ENCODE measurements at places on chromosomes 4 and X.

DNA sequence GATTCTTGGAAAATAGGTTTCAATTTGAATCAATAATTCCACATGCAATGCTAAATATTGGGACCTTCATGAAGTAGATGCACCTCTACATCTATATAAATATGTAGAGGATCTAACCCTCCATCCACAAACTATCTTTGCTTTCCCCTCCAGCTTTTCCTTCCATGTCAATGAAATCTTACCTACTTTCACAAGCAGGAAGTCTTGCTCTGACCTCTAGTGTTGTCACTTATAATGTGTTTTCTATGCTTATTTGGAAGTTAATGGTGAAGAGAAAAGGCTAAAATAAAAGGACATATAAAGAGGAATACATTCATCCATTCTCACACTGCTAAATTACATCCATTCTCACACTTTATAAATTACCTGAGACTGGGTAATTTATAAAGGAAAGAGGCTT, 472.7 kb upstream of the DIAPH2 start:
- DNase-seq, result no peak

- DNase-seq, result no peak
Measured at GRCh38 chr4:181569553-181569952, 673.6 kb upstream of the TENM3 start.

DNA sequence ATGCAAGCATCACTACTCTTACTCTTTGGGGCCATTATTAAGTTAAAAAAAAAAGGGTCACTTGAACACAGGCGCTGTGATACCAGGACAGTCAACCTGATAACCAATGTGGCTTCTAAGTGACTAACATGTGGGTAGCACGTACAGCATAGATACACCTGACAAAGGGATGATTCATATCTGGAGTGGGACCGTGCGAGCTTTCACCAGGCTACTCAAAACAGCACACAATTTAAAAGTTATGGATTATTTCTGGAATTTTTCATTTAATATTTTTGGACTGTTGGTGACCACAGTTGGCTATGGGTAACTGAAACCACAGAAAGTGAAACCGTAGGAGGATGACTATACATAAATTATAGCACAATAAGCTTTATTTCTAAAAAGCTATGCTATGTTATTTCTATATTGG, 113.8 kb upstream of the STIM2 start:
- DNase-seq, result peak; percentile 32

DNA sequence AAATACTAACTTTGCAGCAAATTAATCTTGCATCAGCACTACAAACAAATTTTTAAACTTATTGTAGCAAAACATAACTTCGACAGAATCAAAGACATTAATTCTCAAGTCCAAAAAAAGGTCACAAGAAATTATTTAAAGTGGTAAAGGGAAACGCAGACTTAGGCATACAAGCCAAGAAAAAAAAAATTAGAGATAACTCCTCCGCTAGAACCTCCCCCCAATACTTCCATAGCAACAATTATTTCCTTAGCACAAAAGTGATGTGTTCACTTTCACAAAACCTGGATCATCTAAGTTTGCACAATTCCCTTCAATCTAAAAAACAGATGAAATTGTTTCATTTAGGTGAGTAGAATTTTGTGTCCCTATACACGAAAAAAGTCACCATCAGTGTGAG, 1.1 kb downstream of the LRBA start:
- no peak for DNase-seq

GRCh38 chr4:100843910-100844309, 326.1 kb upstream of the EMCN start:
- no peak for DNase-seq

GRCh38 chrX:119453202-119453601, 15.0 kb upstream of the SLC25A5 start:
- DNase-seq, result no peak

DNA sequence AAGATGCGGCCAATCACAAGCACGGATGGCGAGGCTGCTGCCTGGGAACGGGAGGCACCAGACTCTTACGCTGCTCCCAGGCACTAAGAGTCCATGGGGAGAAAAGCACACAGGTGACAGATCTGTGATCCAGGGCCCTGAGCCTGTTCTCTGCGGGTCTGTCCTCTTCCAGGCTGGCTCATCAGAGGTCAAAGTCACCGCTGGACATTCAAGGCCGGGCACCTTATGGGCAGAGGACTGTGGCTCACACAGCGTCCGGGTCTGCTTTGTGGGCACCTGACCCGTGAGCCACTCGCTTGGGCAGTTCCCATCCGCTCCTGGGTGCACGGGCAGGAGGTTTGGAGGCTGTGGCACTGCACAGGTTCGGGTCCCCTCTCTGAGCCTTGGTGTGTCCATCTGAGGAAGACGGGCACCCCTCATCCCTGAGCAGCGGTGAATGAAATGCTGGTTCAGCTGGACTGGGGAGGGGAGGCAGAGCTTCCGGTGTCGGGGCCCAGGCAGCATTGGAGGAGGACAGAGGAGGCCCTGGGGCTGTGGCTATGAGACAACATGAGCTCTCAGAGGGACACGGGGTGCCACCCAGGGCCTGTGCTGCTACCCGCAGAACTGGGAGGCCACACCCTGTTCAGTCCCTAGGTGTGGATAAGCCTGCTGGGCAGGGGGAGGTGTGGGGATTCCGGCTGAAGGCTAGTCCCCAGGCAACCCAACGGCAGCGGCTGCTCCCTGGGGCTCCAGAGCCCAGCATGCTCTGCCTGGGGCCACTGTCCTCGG, 61.2 kb upstream of the AFAP1 start:
- DNase-seq, result no peak

DNA sequence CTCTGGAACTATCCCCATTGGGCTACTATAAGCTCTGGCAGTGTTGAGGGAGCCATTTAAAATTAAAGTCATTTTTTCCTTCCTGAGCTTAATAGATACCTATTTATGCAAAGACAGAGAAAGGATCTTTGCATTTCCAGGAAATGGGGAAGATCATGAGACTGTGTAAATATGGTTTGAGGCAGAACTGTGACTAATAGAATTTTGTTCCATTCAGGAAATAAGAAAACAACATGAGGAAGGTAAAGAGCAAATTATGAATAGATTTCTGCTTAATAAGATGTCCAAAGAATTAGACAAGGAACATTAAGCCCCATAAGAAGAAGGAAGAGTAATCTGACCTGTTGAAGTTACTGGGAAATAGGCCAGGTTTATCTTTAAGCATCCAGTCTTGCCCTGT, 17.8 kb upstream of the TBC1D19 start:
- no peak for DNase-seq

DNA sequence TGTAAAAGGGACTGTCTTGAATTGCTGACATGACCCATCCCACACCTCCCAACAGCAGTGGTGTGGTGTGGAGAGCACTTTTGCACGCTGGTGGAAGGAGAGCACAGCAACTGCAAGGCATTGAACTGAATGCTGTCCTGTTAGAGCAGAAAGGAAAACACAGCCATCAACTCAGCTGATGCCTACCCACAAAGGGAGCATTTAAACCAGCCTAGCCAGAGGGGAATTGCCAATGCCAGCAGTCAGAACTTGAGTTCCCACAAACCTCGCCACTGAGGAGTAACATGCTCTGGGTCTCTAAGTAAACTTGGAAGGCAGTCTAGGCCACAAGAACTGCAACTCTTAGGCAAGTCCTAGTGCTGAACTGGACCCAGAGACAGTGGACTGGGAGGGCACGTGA, 31.9 kb downstream of the MAGED4 start:
- no peak for DNase-seq

- DNase-seq, result no peak
Measured at GRCh38 chr4:114474188-114474800, 124.3 kb upstream of the UGT8 start.
